ENCODE measurements at places on chromosomes 12 and 14. TPM values are rescaled to one million over a fixed set of nuclear protein-coding genes. Genes with fewer than 3 reads are reported as not detected.

DNA sequence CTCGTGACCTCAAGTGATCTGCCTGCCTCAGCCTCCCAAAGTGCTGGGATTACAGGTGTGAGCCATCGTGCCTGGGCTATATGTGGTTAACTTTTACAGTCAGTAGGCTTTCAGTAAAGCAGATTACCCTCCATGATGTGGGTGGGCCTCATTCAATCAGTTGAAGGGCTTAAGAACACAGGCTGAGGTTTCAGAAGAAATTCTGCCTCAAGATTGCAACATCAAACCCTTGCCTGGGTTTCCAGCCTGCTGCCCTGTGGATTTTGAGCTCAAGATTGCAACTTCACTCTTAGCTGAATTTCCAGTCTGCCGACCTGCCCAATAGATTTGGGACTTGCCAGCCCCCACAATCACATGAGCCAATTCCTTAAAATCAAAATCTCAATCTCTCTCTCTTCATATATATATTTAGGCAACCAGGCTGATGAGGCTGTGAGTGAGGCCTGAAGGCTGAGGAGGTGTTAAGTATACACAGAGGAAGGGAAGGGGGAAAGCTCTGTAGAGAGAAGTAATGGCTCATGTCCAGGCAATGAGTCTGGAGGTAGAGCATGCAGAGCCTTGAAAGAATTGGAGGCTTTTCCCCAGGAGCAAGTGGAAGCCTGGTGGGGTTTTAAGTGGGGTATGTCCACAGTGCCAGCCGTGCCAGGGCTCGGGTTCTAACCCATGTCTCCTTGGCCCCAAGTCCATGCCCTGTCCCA is 33.3 kb upstream of the ACTN1 start:
- peak; percentile 9 for DNase-seq

- peak; percentile 24 for DNase-seq
Measured at GRCh38 chr12:64946132-64946829, 121.8 kb downstream of the TBC1D30 start.

GRCh38 chr12:64890873-64891468 is 66.5 kb downstream of the TBC1D30 start:
- DNase-seq: peak; percentile 59

CLEC7A gene
- total RNA-seq: 40.5 TPM

DNA sequence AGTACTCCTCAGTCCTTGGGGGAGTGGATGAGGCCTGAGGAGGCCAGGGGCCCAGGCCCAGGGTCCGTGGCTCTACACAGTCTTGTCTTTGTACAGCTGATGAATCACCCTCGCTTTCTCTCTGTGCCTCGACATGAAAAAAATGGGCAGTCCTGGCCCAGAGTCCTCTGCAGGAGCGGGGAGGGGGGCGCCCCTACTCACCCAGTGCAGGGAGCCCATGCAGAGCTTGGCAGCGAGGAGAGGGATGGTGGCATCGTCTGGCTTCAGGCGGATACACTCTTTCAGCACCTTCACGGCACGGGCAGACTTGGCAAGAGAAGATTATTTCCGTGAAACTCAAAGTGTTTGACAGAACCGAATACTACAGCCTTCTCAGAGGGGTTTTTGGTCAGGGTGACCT is 159.3 kb downstream of the TTC7B start:
- DNase-seq: no peak
